Hindlimb muscle (tissue), 1 donor: ENCODE measurements at places on chromosomes 2 and 18. TPM values are rescaled to one million over a fixed set of nuclear protein-coding genes. Genes with fewer than 3 reads are reported as not detected.

- no peak for DNase-seq
Measured at GRCh38 chr18:13624563-13625237, 101.7 kb downstream of the FAM210A start.

Gene FBXO48
- polyA plus RNA-seq = 1.8 TPM

GRCh38 chr2:232376713-232377112 is 1.8 kb upstream of the ALPP start:
- DNase-seq = no peak

GRCh38 chr2:26462511-26463243 is 15.2 kb downstream of the OTOF start:
- no peak for DNase-seq

GRCh38 chr2:154912215-154912614 is 213.7 kb downstream of the KCNJ3 start:
- no peak for DNase-seq

- no peak for DNase-seq
Measured at GRCh38 chr2:54618646-54619565, 104.6 kb upstream of the EML6 start.

- DNase-seq = peak; percentile 39
Measured at GRCh38 chr2:217853301-217853881, 149.4 kb downstream of the TNS1 start.

GRCh38 chr2:79936715-79937114 is 367.8 kb downstream of the LRRTM1 start:
- DNase-seq = no peak

DNA sequence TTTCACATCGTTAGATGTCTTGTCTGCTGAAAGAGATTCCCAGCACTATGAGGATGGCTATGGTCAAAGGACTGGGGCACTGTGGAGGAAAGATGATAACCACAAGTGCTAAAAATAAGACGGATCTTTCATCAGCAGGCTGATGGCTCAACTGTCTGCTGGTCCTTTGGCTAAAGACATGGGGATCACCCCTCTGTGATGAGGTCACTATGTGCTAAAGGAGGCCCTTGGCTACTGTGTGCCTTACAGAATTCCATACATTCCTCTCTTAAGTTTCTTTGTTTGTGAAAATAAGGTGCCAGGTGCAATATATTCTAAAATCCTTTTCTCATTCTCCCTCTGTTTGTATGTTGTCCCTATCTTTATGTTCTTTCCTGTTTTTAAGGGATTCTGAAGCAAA is 39.7 kb upstream of the LYPD6 start:
- DNase-seq = no peak

- no peak for DNase-seq
Measured at GRCh38 chr18:48592540-48593171, 53.8 kb downstream of the CTIF start.

- no peak for DNase-seq
Measured at GRCh38 chr2:71602115-71602495, 148.7 kb downstream of the DYSF start.

- DNase-seq = no peak
Measured at GRCh38 chr2:8539743-8540551, 141.9 kb upstream of the ID2 start.

DNA sequence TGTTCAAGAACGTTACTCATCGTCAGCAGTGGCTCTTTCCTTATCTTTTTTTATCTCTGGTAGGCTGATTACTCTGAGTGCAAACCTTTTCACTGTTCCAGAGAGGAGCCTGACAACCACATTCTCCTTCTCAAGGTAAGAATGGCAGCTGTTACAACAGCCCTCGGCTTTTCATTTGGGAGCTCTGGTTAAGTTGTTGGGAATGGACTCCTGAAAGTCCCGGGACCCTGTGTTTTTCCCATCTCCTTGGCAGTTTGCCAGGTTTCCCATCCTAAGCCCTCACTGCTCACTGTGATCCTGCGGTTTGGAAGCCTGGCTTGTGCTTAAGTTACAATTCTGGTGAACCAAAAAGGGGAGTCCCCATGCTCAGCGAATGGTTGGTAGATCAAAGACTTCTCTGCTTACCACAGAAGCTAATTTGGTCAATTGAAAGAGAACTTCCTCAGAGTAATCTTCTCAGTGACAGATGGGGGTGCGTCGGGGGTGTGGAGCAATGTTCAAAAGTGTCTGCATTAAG is 122.3 kb downstream of the LYPD6B start:
- no peak for DNase-seq
